ENCODE measurements at places on chromosomes 13 and 19.

DNA sequence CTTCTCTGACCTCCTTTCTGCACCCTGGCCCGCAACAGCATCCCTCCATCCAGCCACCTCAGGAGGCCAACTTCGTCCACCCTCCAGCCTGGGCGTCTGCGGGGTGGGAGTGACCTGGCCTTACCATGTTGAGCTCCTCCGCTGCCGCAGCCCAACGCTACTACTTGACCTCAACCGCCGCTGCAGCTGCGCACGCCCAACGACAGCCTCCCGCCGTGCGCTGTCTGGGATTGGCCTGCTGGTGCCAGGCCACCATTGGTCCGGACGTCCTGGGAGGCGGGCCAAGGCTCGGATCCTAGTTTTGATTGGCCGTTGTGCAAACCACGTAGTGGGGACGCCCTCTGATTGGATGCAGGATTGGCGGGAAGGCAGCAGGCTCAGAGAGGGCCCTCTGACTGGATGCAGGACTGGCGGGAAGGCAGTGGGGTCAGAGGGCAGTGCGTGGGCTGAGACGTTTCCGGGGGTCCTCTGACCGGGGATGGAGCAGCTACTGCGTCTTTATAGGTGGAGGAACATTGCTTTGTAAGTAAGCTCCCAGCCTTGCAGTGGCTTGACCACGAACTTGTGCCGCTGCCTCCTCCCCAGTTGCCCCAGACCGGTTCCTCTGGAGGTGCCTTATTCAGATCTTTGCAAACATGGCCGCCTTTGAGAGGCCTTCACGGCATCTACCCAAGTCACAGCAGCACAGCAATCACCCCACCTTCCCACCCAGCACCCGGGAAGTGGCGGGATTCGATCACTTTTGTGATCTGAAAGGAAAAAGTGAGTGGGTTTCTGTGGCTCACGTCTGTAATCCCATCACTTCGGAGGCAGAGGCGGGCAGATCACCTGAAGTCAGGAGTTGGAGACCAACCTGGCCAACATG, at the start of gene TUBA3C:
TUBA3C (minus strand) TSS at position 204 of the 865 bp plus-strand sequence; CDS start at position 127, 77 bp downstream.
- no peak for DNase-seq

DNA sequence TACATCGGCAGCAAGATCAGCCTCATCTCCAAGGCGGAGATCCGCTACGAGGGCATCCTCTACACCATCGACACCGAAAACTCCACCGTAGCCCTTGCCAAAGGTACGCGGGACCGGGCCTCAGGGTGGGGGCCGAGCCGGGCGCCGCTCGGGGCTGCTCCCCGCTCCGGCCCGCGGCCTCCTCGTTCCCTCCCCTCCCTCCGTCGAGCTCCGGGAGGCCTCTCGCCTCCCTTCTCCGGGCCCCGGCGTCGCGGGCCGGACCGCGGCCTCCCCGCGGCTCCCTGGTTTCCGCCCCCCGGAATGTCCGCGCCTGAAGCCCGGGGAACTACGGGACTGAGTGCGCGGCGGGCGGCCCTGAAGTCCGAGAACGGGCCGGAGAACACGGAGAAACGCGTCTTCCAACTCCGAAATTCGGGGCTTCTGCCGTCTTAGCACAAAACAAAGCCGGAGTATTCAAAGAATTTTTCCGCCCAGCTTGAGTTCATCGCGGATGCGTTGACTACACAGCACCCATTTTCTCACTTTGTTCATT, 423 bp downstream of the LSM14A start:
- DNase-seq = no peak

- DNase-seq = no peak
These were observed 60.5 kb upstream of the MEDAG start for GRCh38 chr13:30845297-30846214.

GRCh38 chr13:100129605-100130004, 40.7 kb downstream of the PCCA start:
- no peak for DNase-seq

GRCh38 chr19:7831452-7831851, 1.4 kb downstream of the EVI5L start:
- no peak for DNase-seq

GRCh38 chr19:51457351-51458013, 772 bp downstream of the SIGLEC8 start:
- DNase-seq = no peak

GRCh38 chr19:2603334-2603733, 99.2 kb downstream of the GNG7 start:
- DNase-seq = no peak

DNA sequence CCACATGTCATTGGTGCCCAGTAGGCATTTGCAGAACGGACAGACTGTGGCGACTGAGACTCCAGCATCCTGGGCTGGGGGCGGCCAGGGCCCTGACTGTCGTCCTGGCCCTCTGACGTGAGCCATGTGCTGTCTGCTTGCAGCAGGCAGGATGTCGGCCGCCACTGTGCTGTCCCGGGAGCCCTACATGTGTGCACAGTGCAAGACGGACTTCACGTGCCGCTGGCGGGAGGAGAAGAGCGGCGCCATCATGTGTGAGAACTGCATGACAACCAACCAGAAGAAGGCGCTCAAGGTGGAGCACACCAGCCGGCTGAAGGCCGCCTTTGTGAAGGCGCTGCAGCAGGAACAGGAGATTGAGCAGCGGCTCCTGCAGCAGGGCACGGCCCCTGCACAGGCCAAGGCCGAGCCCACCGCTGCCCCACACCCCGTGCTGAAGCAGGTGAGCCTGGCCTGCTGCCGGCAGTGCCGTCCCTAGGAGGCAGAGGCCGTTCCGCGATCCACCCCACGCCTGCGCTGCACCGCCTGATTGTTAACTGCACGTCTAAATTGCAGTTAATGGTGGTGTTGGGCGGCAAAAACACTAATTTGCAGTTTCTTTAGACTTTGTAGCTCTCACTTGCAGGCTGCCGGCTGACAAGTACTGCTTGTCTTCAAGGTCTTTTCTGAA, 14.2 kb downstream of the TSSK6 start:
- no peak for DNase-seq

DNA sequence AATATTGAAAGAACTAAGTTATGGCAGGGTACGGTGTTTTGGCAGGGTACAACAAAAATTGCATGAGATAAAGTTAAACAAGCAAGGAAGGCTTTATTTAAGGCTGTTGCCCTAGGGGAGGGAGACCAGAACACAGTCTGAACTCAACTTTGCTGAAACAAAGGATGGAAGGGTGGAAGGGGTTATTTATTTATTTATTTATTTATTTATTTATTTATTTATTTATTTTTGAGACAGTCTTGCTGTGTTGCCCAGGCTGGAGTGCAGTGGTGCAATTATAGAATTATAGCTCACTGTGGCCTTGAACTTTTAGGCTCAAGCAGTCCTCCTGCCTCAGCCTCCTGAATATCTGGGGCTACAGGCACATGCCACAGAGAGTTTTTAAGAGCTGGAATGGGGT, 75.9 kb downstream of the HS6ST3 start:
- DNase-seq = no peak
